NCI-H774 (cell line): ENCODE measurements at places on chromosomes 11 and 22.

GRCh38 chr11:83855237-83855636 is 569.1 kb upstream of the CCDC90B start:
- no peak for DNase-seq

GRCh38 chr11:131423688-131424087 is 53.3 kb downstream of the NTM start:
- DNase-seq, result no peak

DNA sequence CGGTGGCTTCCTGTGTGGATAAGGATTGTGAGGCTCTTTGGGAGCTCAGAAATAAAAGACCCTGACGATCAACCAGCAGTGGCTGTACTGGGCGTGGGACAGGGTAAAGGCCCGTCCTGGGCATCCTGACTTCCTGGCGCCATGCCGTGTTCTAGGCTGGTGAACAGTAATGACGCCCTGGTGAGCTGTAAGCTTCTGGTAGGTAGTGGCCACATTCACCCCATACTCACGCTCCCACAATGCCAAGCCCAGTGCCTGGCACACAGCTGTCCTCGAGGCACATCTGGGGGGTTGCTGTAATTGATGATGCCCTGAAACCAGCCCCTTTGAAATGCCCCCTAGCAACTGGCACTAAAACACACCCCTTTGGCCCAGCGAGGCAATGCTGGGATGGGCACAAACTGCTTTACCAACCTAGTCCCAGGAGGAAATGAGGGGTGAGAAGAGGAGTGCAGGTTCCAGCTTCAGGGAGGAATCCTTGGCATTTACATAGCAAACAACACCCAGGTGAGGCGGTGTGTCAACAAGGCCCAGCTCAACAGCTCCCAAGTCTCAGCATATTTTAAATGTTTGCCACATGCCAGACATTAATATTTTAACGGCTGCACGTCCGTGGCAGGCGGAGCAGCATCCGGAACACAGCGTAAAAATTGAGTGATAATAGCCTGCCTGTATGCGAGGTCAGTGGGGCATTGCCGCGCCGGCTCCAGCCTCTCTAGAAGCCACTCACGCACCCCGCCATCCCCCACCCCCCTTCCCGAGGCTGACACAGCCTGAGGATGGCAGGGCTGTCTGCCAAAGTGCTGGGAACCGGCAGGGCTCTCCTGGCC is 79.3 kb downstream of the DSCAML1 start:
- DNase-seq, result peak; percentile 78

DNA sequence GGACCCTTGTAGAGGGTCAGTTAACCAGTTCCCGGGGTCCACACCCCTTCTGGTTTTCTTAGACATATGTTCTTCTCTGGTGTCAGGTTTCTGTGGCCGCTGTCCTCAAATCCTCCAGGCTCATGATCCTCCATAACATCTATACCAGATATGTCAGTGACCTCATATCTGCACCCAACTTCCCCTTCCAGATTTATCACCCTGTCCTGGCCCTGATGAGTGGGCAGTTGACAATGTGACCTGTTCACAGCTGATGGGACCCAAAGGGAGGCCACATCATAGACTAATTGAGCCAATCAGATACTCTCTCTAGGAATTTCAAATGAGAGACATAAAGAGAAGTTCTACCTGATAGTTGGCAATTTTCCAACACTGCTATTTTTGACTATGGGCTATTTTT is 5.1 kb downstream of the DKK3 start:
- DNase-seq, result no peak

DNA sequence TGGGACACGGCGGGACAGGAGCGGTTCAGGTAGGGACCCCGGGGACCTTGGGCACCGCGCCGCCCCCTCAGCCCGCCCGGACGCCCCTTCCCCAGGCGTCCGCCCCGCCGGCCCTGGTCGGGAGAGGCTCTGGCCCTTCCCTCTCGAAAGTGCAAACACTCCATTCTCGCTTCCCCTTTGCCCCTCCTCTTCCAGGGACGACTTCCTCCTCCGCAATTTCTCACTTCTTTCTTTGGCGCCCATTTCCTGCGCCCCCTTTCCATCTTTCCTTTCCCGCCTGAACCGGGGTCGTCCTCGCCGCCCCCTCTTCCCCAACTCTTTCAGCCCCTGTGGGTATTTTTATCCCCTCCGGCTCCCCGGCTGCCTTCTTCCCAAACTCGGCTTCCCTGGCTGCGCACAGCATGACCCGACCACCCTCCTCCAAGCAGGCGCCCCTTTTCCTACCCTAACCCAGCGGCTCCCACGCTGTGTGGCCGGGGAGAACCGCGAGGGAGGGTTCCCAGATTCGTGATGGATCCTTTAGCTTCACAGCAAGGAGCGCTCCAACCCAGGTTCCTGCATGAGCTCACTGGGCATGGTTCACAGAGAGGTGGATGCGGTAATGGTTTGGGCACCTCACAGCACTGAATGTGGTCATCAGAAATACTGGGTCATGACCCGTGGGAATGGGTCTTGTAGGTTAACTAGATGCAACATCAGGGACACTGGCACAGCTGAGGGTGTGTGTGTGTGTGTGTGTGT is 689 bp downstream of the RAB39A start:
- peak; percentile 46 for DNase-seq

DNA sequence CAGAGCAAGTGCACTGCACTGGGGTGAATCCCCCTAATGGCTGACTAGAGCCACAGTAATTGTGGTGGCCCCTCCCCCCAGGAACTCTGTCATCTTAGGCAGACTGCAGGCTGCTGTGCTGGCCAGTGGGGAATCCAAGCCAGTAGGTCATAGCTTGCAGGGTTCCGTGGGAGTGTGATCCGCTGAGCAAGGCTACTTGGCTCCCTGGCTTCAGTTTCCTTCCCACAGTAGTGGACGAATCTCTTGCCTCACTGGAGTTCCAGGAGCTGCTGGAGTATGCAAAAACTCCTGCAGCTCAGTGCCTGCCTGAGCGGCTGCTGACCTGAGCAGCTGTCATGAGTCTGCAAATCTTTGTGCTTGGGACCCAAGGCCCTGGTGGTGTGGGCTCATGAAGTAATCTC is 13.2 kb downstream of the OOSP3 start:
- DNase-seq, result no peak

DNA sequence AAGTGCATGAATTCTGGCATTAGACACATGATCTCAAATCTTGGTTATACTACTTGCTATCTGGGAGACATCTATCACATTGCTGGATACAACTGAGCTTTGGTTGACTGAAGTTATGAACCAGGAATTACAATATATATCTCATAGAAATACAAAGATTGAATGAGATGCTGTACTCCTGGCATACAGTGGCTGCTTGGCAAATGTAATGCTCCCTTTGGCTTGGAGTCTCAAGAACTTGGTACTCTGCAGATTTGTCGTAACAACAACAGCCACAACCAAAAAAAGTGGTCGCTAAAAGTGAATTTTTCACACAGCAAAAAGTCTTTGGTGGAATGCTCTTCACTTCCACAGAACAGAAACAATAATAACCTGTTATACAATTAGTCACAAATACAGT is 1082.6 kb downstream of the DLG2 start:
- no peak for DNase-seq

GRCh38 chr11:45919806-45920530 is 2.3 kb upstream of the PEX16 start:
- DNase-seq, result no peak

- no peak for DNase-seq
These were observed 500.6 kb downstream of the ETS1 start for GRCh38 chr11:128086794-128087193.

- DNase-seq, result no peak
These were observed 15.5 kb downstream of the OPCML start for GRCh38 chr11:133516845-133517244.

DNA sequence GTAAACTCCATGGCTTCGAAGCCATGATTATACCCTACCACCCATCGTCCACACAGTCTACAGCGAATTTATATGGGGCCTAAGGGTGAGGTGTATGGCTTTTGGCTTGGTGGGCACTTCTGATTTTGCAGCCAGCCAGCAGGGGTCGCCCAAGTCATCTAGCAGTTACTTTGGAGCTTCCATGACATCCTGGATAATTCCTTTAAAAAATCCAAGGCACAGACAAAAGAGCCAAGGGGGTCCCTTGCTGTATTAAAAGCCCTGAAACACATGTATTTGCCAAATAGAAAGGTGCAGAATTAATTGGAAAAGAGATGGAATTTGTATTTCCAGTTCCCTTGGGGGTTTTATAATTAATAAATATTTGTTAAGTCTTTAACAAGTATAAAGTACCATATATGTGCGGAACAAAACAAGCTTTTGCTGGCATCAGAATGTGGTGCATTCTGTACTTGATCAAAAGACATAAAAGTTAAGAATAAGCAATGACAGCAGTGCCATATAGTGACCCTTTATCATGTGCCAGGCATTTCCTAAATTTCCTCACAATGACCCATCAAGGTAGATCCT is 132.8 kb upstream of the PITPNB start:
- DNase-seq, result no peak

DNA sequence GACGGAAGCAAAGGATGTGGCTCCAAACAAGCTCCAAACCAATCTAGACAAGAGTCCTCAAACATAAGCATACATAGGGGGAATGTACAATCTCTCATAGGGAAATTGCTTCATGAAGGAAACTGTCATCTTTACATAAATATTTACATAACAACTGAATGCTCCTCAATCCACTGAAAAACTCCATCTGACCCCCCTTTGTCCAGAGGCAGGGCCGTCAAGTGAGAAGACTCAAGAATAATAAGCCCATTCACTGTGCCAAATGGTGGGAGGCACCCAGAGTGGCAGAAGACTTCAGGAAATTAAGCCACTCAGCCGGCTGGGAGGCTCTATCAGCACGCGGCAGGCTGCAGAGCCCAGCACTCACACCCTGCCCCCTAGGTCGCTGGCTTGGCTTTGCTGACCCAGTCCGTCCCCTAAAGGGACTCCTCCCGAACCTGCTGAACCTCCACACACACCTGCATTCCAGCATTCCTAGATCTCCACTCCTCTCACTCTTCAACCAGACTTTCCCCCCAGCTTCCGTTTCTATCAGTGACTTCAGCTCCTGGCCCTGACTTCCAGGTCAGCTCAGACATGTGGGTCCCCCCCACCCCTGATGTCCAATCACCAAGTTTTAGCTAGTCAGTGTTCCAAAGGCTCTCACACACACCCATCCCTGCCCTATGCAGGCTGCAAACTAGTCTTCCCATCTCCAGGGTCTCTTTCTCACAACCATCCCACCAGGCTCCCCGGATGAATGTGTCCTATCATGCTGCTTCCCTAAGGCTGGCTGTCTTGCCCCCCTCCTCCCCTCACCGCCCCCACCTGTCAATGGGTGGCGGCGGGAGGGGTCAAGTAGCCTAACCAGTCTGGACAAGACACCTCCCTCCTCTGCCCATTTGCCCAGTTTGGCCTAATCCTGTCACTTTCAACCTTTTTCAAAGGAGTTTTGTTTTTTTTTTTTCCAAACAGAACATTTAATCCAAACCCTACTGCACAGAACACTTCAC is 11.3 kb downstream of the VPS37C start:
- no peak for DNase-seq

- no peak for DNase-seq
These were observed 4.2 kb downstream of the GAL3ST3 start for GRCh38 chr11:66044757-66045156.

- DNase-seq, result no peak
These were observed 200.7 kb upstream of the NCAM1 start for GRCh38 chr11:112760396-112761059.

DNA sequence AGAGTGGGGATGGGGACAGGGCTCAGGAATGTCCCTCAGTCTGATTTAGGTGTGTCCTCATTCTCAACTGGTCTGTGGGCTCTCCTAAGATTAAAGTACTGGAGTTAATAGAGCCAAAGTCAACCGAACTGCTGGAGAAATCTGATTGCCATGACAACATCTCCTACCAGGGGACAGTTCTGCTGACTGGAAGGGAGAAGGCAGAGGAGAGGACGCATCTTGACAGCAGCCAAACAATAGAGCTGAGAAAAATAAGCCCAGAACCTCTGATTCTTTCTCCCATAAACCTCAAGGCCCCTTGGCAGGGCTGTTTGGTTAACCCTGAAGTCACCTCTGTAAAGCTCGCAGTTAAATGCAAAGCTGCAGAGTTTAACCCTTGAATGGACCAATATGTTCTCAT is 2.8 kb downstream of the KCTD14 start:
- DNase-seq, result no peak

DNA sequence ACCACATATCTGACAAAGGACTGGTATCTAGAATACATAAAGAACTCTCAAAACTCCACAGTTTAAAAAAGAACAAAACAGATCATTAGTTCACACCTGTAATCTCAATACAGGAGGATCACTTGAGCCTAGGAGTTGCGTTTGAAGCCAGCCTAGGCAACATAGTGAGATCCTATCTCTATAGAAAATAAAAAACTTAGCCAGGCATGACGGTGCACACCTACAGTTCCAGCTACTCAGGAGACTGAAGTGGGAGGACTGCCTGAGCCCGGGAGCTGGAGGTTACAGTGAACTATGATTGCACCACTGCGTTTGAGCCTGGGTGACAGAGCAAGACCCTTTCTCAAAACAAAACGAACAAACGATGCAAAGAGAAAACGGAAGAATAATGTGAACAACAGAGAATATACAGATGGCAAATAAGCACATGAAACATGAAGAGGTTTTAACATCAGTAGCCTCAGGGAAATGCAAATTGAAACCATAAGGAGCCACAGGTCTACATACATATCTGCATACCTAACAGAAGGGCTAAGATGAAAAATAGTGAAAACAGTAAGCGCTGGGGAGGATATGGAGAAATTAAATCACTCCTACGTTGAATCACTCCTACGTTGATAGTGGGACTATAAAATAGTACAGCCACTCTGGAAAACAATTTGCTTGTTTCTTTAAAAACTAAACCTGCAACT is 70.7 kb downstream of the DGCR2 start:
- DNase-seq, result no peak

DNA sequence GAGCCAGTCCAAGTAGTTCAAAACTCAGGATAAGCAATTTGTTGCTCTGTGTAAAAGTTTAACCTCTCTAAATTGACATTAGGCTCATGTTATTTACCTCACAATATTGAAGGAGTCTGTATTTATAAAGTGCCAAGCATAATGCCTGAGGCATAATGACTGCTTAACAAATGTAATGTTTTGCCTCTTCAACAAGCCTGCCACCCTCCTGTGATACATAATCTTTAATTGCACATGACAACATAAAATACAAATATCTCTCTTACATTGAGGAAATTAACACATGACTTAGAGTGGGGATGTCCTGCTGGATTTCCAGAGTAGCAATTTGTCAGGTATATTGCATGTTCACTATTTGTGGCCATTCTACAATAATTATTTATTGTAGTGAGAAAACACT is 469.2 kb upstream of the ANO5 start:
- peak; percentile 53 for DNase-seq

DNA sequence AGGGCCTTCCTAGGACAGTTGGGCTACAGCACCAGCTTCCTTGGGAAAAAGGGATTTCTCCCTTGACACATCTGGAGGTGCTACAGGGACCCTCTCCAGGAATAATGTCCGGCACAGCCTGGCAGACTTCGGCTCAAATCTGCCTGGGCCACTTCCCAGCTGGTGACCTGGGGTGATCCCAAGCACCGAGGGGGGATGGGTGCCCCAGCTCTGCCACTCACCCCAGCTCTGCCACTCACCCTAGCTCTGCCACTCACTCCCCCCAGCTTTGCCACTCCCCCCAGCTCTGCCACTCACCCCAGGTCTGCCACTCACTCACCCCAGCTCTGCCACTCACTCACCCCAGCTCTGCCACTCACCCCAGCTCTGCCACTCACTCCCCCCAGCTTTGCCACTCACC is 9.9 kb downstream of the OSBPL5 start:
- no peak for DNase-seq

- DNase-seq, result no peak
These were observed 42.5 kb downstream of the CD82 start for GRCh38 chr11:44607987-44608386.
